ENCODE measurements at places on chromosomes 2 and 18.

DNA sequence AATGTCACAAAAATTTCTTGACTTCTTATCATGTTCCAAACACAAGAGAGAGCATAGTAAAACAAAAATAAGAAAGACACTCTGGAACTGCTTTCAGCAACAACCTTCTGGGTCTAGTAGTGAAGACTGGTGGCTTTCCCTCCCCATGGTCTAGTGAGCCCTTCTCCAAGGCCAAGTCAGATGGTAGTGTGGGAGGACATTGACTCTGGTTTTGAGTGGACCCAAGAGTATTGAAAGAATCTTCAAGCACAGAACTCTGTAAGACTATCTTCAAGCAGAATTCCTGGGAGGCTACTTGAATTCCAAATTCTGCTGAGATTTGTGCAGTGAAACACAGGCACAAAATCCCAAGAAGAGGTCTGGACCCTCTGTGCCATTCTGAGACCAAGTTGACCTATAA lies 21.1 kb downstream of the ANTXR1 start:
- DNase-seq, result no peak

DNA sequence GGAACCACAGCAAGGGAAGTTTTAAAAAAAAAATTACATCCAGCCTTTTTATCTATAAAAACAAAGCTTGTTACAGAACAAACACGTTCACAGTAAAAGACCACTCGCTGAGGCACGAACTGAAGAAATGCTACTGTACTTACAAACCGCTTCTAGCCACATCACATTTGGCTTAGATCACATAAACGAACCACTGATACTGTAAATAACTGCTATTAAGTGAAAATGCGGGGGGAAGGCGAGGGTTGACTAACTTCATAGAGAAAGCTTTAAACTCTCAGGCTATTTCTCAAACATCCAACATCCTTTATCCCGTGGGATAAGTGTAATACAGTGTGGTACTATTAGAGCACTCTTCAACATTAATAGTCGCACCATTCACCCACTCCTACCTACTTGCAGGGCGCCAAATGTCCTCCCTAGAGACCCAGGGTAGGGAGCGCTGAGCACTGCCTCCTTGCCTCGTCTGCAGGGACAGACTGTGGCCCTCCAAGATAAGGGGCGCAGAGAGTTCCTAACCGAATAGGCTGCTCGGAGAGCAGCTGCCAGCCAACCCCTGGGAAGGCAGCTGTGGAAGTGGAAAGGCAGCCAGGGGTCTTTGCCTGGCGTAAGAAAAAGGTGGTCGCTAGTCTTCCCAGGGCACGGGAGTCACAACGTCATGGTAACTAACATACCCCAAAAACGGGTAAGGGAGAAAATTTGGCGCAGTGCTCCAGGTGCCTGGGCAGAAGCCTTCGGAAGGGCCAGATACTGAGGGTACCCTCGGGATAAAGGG lies 854 bp downstream of the GPR155 start:
- no peak for DNase-seq

GRCh38 chr18:48472610-48473009 lies 63.4 kb upstream of the ZBTB7C start:
- no peak for DNase-seq

GRCh38 chr2:8432706-8433336 lies 249.0 kb upstream of the ID2 start:
- DNase-seq, result no peak

GRCh38 chr2:45242161-45242741 lies 233.0 kb upstream of the SIX2 start:
- DNase-seq, result no peak

GRCh38 chr2:221997100-221997499 lies 301.7 kb downstream of the PAX3 start:
- DNase-seq, result no peak

GRCh38 chr2:145156199-145156598 lies 636.3 kb upstream of the ZEB2 start:
- DNase-seq, result no peak

DNA sequence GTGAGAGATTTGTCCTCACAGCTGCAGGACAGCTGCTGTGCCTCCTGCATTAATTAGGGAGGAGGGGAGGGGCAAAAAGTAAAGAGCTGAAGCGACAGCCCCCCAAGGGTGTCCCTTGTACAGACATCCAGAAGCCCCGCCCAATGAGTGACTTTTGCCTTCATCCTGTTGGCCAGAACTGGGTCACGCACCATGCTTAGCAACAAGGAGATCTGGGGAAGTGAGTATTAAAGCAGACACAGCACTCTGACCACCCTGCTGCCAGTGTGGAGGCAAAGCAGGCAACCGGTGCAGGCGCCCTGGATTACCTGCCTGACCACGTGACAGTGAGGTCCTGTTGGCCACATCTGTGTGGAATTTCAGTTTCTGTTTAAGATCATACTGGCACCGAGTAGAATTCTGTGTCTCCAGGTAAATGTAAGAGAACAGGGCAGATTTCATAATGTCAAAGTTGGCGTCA lies 21.5 kb upstream of the BIN1 start:
- no peak for DNase-seq

- no peak for DNase-seq
Observed at GRCh38 chr2:178845566-178846457, 38.6 kb upstream of the TTN start.

GRCh38 chr18:23276451-23276850 lies 141.2 kb downstream of the CABLES1 start:
- DNase-seq, result no peak

GRCh38 chr2:109447251-109447661 lies 166.5 kb downstream of the SEPTIN10 start:
- DNase-seq, result no peak

DNA sequence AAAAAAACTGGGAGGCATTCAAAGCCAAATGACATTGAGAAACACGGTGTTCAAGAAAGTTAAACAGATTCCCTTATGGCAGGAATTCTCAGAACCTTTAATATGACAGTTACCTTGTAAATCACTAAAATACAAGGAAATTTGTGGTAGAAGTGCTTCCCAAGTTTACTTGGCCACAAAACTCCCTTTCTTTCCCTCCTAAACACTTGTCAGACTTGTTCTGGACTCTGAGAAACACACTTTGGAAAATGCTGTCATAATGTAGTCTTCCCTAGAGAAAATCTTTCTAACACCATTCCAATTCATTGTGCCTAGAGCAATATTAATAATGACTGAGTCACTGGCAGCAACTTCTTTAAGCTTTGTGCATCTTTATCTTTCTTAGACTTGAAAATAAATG lies 140.4 kb downstream of the ANKRD44 start:
- DNase-seq, result no peak

DNA sequence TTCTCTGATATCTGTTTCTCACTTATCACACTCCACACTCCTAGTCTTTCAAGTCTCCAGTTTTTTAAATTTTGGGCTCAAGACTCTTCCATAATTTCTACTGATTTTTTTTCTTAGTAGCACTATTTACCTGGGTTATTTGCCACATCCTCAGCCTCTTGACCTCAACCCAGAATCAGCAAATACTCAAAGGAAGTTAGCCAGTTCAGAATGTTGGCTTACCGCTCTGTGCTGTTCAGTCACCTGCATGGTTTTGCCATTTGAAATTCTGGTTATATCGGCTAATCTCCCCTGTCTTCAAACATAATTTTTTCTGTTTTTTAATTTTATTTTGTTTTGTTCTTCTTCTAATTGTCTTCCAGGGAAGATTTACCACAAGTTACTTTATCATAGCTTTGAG lies 412.6 kb downstream of the PTH2R start:
- no peak for DNase-seq

- DNase-seq, result no peak
Observed at GRCh38 chr2:42367835-42368234, 6.8 kb upstream of the COX7A2L start.

DNA sequence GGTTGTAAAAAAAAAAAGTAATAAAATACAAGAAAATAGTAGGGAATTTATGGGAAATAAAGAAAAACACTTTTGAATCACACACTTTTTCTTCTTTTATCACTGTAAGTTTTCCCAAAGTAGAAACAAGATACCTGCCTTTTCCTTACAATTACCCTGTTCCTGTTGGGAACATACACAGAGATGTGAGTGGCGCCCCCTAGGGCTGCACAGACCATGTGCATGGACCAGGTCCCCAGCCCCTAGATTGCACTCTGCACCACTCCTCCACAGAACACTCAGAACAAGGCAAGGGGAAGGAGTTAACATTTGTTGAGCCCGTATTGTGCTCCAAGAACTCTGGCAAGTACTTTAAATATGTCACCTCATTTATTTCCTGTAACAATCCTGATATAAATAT lies 118.7 kb upstream of the NRP2 start:
- no peak for DNase-seq

- DNase-seq, result no peak
Observed at GRCh38 chr2:183215917-183216316, 91.7 kb downstream of the NUP35 start.

DNA sequence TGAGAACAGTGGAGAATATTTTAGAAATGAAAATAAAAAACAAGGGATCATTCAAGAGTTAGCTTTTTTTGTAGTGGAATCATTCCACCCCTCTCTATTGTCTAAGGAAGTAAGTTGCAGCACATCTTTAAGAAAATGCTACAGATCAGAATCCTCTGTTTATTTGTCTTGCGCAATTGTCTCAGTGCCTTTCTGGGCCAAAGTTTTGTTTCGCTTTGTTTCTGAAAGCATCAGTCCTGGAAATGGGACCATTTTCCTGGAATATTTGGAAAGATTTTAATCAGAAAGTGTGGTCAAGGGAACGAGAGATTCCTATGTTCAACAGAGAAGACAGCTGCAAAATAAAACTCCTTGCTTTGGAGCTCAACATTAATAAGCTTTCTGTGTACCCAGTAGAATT lies 74.0 kb downstream of the NRXN1 start:
- DNase-seq, result no peak

DNA sequence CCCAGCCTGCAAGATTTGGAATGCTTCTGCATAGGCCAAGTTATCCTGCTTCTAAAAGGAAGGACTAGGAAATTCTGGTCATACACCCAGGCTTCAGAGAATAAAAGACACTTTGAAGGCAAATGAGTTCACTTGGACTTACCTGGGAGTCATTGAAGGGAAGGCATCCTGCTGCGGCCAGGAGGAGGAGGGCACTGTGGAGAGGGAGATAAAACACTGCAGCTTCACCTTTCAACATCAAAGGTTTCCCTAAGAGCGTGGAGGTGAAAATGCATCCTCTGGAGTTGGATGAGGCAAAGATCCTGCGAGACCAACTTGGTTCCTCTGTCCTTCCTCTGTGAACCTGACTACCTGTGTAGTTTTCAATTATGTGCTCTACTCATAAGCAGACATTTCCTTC lies 79.5 kb upstream of the RIOK3 start:
- DNase-seq, result no peak

- no peak for DNase-seq
Observed at GRCh38 chr2:184294831-184295230, 303.5 kb upstream of the ZNF804A start.

DNA sequence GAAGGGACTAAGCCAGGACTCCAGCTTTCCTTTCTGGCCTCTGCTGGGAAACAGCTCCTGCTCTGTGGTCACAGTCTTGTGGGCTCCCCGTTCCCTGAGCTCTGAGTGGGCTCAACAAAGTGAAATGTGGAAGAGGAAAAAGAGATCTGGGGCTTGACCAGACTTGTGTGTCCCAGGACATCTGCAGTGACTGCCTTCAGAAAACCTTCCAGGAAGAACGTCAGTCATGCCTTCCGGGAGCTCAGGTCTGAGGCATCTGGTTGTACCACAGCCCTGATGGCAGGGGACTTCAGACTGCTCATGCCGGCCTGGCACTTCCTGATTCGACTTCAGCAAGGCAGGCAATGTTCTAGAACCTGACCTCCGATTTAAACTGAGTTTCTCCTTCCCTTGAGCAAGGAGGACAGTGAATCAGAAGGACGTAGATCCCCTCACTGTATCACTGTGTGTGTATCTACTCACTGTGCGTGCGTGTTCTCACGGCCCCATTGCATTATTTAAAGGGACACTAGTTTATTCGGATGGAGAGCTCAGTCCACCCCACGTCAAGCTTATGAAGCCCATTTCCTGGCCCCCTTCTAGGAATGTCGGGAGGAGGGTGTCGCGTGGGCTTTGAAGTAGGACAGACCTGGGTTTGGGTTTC lies 548 bp upstream of the FBLN7 start:
- no peak for DNase-seq

DNA sequence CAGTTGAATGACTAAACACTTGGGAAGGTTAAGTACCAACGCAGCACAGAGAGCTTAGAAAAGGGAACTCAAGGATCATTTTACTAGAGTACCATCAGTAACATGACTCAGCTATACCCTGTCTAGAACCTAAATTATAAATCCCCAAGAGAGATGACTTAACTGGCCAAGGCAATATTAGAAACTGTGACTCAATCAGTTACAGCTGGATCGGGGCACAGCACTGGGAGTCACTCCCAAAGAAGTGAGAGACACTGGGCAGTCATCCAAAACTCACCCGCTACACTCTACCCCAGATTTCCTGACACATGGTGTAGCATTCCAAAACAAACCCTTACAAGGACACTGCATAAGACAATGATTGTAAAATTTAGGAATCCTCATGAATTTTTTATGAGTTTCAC lies 17.7 kb downstream of the IWS1 start:
- DNase-seq, result no peak

GRCh38 chr18:54776282-54776977 lies 51.8 kb upstream of the RAB27B start:
- DNase-seq, result no peak

- DNase-seq, result no peak
Observed at GRCh38 chr2:44707945-44708660, 233.4 kb upstream of the SIX3 start.

GRCh38 chr2:3483227-3483985 lies 35.9 kb downstream of the ADI1 start:
- DNase-seq, result no peak

- no peak for DNase-seq
Observed at GRCh38 chr18:58891776-58892175, 27.1 kb downstream of the ZNF532 start.

GRCh38 chr18:25234740-25235345 lies 117.1 kb downstream of the ZNF521 start:
- DNase-seq, result no peak

GRCh38 chr2:25194576-25195122 lies 26.3 kb upstream of the POMC start:
- no peak for DNase-seq

DNA sequence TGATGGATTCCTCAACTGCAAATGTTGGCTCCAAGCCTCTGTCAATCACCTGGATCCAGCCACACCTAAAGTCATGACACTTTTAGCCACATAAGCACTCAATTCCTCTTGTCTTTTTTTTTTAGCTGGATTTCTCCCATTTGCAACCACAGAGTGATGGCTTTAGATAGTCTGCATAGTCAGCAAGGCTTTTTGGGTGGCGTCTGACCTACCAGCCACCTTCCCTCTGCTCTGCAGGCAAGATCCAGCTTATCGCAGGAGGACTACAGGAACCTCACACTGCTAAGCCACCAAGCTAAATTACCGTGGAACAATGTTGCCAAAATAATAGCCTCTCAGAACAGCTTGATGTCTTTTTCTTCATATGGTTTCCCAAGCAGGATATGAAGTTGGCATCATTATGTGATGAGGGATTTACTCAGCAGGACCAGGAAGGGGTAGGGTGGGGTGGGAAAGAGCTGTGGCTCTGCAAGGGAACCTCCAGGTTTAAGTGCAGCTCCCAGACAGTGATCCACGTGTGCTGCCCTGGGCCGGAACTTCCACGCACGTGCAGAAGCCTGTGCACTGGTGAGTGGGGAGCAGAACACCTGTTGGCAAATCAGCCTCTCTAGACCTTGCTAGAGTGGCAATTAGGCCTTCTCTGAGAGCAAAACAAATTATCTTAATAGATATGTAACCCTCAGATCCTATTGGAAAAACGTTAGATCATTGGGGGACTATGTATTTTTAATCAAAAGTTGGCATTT lies 170.6 kb upstream of the NCK2 start:
- DNase-seq, result no peak

- DNase-seq, result no peak
Observed at GRCh38 chr2:55482186-55482884, 37.2 kb upstream of the CFAP36 start.

- DNase-seq, result no peak
Observed at GRCh38 chr2:232396683-232397082, 10.0 kb upstream of the ALPG start.

Measured in activated CD8-positive, alpha-beta memory T cell treated with anti-CD3 and anti-CD28 coated beads for 1 hour (primary cell).